ENCODE measurements at places on chromosomes 12 and 14.

DNA sequence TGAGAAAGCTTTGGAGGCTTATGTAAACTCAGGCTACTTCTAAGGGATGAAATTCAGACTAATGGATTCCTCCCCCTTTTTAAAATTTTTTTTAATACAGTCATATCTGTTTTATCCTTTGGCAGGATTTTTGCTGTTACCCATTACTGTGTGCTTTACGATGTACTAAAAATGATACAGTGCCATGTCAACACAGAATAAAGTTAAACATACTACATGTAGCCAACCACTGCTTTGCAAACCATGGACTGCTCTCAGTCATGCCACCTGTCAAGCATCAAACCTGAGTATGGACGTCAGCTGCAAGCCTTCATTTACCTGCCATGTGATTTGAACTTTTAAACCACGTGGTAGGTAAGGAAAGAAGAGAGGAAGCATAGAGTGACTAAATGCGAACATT is 325.8 kb downstream of the FUT8 start:
- no peak for DNase-seq

DNA sequence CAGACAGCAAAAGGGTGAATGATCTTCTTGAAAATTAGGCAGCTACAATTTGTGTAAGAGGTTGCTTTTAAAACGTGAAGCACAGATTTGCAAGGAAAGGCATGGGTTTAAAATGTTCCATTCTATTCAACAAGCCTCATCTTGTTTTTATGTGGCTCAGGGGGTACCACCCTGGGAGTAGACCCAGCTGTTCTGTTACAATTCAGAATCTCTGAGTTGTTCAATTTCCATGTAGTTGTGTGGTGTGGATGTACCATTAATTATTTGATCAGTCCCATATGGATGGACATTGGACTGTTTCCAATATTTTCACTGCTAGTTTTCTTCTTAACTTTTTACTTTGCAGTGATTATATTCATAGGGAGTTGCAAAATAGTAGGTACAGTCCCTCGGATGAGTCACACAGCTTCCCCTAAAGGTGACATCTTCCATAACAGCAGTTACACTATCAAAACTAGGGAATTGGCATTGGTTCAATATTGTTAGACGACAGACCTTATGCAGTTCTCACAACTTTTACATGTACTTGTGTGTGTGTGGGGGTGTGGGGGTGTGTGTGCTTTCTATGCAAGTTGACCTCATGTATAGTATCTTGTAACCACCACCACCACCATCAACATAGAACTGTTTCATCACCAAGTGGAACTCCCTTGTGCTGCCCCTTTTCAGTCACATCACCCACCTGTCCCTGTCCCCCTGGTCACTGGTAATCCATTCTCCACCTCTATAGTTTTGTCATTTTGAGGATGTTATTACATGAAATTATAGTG is 59.0 kb upstream of the CAPRIN2 start:
- no peak for DNase-seq

DNA sequence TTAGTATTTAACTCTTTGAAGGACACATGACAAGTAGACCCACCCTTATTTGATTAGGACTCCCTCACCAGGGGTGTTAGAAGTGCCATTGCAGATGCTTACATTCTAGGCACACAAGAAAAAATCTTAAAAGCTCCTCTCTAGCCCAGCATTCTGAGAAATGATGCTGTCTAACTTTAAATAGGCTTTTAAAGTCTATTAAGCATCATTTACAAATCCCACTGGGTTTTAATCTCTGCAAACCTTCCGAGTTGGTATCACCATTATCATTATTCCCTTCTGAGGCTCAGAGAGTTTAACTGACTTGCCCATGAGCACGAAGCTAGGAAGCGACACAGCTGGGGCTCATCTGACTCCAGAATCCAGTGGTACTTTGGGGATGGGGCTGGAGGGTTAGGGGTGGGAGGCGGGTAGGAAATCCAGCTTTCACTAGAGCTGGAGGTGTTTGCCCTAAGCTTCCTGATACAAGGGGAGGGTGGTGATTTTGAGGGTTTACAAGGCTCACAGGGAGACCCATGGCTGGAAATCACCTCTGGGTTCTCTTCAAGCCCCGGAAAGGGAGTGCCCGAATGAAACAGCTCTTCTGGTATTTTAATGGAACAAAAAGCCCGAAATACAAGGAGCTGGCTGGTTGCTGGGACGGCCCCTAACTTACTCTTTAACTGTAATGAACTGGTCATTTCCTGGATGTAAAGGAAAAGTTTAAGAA is 109.2 kb upstream of the FUT8 start:
- DNase-seq, result no peak

GRCh38 chr14:75661499-75661814 is 411 bp downstream of the TTLL5 start:
- DNase-seq, result no peak

DNA sequence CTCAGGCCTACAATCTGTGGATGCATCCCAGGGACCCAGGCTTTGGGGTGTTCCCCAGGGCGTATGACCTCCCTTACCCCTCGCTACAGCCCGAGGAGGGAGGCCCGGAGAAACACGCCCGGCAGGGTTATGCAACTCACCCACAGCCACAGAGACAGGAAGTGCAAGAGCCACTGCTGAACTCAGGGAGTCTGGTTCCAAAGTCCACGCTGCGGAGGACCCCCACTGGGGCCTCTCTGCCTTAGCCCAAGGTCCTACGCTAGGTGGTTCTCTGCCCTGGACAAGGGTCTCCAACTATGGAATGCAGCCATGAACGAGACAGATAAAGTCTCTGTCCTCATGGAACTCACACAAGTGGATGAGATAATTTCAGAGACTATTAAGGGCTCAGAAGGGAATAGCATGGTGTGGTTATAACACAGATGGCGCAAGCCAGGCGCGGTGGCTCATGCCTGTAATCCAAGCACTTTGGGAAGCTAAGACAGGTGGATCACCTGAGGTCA is 11.3 kb downstream of the SCARB1 start:
- DNase-seq, result no peak
